Mesothelial cell of epicardium (in vitro differentiated cells): ENCODE measurements at places on chromosomes 3 and 15.

DNA sequence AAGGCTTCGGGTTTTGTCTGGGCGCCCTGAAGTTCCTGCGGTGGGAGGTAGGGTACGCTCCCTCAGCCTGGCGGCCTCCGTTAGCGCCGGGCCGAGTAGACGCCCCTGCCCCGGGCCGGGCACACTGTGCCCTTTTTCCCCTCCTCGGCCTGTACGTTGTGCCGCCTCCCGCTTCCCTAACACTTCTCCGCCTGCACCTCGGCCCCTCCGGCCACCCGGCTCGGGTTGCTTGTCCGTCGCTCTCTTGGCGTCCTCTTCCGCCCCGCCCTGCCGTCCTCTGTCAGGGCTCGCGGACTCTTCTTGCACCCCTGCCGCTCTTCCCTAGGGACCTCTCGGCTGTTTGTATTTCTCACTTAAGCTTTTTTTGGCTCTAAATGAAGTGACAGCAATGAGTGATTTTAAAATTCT is 384 bp downstream of the KNL1 start:
- DNase-seq = no peak

DNA sequence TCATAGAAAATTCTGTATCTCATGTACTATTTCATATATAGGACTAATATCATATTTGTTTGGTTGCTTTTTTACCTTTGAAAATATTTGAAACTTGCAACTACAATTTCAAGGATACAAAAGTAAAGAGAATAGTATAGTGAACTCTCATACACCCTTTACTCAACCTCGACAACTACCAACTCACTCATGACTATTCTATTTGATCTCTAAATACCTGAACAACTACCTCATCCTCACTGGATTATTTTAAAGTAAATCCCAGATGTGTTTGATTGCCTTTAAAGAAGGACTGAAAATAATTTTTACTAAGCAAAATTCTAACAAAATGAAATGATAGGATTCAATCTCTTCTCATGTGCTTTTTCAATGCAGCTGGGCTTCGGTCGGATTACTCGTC is 12.1 kb downstream of the TMPRSS7 start:
- no peak for DNase-seq

DNA sequence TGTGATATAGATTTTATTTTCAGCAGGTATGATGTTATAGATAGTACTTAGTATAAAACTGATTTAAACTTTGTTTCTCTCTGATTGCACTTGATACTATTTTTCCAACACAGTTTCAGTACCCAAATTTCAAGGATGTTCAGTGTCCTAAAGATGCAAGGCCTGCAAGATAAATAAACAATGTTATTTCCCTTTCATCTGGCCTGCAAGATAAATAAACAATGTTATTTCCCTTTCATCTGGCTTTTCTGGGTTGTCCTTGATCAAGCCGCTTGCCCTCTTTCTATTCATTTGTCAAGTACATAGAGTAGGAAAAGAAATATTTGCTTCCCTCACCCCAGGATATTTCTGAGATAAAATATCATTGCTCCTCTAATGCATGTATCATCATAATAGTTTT is 571.0 kb downstream of the FGF12 start:
- no peak for DNase-seq

GRCh38 chr15:65663521-65663920 is 41.8 kb downstream of the SLC24A1 start:
- DNase-seq = no peak

DNA sequence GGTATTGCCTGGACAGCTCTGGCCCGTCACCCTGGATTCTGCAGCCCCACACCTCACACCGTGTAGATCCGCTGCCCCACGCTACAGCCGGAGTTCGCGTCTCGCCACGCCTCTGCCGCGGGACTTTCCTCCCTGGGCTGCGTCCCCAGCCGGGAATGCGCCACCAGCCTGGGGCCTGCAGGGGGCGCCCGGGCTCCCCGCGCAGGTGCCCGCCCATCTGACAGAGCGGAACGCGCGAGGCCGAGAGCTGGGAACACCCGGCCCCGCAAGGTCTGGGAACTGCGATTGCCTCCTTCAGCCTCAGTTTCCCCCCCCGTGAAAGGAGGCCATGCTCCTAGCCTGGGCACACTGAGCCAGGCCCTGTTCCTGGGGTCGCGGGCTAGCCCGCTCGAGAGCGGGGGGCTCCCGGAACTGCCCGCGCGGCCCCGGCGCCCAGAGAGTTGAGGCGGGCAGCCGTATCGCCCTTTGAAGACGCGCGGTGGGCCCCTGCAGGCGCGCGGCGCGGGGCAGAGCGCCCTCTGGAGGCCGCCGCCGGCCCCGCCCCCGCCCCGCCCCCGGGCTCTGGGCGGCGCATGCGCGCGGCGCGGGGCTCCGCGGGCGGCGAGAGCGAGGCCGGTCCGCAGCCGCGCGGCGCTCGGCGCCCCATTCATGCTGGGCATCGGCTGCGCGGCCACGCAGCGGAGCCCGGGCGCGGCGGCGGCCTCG is at the start of gene PLXNA1:
PLXNA1 (plus strand) TSS at position 645 of the 705 bp plus-strand sequence. CDS start 5,479 bp downstream, outside the sequence.
- peak; percentile 61 for DNase-seq

DNA sequence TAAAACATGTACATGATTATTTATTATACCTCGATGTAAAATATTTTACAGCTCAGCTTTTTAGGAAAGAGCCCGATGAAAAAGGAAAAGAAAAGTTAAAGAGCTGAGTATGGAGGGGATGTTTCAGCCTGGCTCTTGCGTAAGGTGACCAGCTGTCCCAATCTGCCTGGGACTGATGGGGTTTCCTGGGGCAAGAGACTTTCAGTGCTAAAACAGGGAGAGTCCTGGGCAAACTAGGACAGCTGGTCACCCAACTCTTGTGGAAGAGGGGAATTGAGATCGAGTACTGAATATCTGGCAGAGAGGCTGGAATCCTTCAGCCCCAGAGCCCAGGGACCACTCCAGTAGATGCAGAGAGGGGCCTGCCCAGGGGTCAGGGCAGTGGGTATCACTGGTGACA is 21.0 kb downstream of the DUOX2 start:
- no peak for DNase-seq

GRCh38 chr15:70114221-70114620 is 16.5 kb upstream of the TLE3 start:
- DNase-seq = no peak
